ENCODE measurements at places on chromosomes 7 and 10.

DNA sequence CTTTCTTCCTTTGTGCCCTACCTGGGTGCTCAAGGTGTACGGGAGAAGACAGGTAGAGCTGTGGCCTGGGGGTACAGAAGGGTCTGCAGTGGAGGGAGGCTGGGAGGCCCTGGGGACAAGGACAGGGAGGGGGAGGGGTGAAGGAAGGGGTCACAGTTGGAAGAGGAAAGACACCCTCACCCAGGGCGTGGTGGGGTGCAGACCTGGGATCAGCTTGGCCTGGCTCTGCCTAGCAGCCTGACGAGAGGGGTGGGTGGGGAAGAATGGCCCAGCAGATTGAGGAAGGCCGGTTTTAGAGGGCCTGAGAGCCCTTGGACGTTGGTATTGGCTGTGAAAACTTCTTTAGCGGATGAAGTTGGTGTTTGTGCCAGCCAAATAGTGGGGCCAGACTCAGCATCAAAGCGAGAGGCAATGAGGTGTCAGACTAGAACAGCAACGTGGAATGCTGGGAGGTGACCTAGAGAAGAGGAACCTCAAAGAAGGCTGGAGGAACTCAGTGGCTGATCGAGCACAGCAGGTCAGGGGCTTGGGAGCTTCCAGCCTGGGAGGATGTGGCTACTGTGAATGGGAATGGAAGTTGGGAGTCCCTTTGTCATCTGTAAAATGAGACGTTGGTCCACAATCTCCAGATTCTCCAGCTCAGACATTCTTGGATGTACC, 18.1 kb upstream of the TRIM8 start:
- no peak for DNase-seq

DNA sequence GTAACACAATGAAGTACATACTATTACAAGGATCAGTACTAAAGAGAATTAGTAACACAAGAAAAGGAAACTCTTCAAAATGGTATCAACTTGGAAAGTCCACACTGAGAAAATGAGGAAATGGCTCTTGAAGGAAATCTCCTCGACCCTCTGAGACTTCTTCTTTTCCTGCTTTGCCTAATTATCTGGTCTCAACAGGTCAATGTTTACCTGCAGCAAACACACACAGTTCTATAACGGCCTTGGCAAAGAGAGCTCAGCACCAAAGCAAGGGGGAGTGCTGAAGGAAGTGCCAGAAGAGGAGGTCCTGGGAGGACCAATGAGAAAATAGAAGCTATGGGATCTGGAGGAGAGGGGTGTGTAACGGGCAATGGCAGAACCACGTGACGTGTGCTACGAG, 21.9 kb downstream of the CHCHD3 start:
- no peak for DNase-seq

GRCh38 chr7:38594949-38595348, 36.2 kb downstream of the AMPH start:
- no peak for DNase-seq

DNA sequence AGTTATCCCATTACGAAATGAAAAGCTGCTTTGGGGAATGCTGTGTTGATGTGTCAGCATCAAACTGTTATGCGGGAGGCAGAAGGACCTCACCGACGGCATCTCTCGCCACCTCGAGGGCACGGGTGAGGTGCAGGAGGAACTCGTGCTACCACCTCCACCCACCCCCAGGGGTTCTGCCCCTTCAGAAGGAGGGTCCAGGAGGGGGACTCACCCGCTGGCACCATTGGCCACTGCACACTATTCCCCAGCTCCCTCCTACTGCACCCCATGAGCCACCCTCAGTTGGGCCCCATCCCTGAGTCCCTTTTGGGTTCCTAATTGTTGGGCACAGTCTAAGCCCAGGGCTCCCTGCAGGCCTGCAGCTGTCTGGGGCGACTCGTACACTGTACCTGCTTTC, 236.6 kb downstream of the PTPRN2 start:
- DNase-seq: no peak

GRCh38 chr10:100101192-100102076, 19.8 kb upstream of the CPN1 start:
- DNase-seq: no peak

- no peak for DNase-seq
Measured at GRCh38 chr10:14039968-14040668, 290.6 kb downstream of the FRMD4A start.

- no peak for DNase-seq
Measured at GRCh38 chr10:107341281-107341680, 176.8 kb upstream of the SORCS1 start.

- DNase-seq: no peak
Measured at GRCh38 chr7:67451306-67451705, 454.7 kb downstream of the TYW1 start.

DNA sequence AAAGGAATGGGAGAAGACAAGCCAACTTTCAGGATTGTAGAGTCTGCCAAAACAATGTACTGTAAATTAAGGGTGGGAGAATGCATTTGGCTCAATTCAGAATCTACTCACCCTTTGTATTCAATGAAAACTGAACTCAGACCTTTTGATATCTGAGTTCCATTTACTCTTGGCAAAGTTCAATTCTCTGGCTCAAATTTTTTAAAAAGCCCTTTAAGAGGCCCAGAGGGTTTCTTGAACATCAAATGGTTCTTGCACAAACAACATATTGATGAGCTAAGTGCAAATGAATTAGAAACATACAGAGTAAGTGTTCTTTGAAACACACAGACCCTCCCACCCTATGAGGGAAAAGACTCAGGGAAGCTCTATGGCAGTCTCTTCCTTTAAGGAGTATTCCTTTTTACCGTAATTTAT, 5.2 kb upstream of the XPNPEP1 start:
- DNase-seq: no peak

- no peak for DNase-seq
Measured at GRCh38 chr7:108132551-108133265, 2.5 kb upstream of the LAMB4 start.

- DNase-seq: no peak
Measured at GRCh38 chr7:157771-158625, 34.4 kb upstream of the FAM20C start.

DNA sequence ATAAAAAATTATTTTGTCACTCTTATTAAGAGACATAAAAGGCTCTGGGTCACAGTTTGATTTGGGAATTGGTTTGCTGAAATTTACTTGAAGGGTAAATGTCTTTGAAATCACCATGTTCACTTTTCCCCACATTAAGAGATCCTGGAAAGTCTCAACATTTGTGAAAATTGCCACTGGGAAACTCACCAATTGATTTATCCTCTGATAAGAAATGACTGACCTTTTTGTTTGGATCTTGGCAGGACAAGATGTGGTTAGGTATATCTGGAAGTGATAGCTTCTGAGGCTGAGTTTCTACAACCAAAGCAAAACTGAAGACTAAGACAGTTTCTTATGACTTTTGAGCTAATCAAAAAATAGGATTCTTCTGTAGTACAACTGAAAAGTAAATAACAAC, 107.1 kb upstream of the TMEM106B start:
- no peak for DNase-seq

DNA sequence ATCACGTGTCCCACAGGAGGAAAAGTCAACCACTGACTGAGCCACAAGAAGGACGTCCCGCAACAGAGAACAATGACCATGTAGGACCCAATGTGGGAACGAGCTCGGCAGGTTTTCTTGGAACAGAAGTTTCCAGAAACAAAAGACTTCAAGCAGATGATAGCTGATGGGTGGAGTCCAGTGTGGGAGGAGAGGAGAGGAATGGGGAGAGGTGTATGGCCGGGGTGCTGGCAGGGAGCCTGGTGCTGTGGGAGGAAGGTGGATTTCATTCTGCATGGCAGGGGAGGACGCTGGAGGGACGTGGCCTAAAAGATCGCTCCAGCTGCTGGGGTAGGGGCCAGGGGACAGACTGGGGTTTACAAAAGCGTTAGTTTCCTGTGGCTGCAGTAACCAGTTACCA, 48.5 kb upstream of the LMTK2 start:
- DNase-seq: no peak

All from T1000 (cell line).